ENCODE measurements at places on chromosomes 7 and 10.

GRCh38 chr7:73901823-73902597 is 41.1 kb downstream of the TMEM270 start:
- no peak for DNase-seq

DNA sequence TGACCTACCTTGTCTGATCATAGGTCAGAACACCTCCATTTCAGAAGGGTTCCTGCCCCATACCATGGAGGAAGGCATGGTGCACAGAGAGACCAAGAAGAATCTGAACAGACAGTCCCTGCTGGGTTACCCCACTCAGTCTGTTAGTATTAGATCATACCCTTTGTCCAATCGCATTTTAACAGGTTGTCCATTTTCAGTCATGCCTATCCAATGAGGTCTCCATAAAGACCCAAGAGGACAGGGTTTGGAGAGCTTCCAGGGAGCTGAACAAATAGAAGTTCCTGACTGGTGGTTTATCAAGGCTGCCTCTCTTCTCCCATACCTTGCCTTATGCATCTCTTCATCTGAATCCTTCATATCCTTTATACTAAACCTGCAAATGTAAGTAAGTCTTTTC is 21.2 kb upstream of the SLC16A12 start:
- no peak for DNase-seq

DNA sequence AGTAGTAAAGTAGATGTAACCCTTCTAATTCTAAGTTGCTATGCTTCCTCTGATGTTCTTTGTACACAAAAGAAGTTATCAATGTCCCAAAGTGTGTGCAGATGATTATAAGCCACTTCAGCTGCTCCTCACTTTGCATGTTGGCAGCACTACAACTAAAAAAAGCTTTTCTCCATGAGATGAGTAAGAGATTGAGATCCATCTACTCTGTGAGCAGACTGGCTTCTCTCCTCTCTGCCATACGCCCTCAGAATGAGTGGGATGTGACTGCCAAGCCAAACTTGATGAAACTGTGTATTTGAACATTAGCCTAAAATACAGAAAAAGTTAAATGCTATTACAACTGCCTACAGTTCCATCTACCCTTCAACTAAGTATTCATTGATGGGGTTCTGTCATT is 102.9 kb upstream of the ETV1 start:
- DNase-seq: no peak

DNA sequence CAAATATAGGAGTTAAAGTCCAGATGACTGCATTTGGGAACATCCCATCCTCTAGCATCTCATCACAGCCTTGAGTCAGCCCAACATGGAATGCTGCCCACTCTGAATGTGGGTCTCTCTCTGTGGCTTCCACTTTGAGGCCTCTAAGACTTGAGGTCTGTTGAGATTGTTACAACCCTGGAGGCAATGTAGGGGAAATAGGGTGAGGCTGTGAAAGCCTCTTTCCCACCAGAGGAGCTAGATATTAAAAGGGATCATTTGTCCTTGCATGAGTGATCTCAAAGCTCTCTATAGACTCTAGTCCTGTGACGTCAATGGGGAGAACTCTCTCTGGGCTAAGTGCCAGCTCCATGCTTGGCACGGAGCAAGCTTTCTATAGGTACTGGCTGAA is 6.4 kb upstream of the GOLGA7B start:
- DNase-seq: no peak

DNA sequence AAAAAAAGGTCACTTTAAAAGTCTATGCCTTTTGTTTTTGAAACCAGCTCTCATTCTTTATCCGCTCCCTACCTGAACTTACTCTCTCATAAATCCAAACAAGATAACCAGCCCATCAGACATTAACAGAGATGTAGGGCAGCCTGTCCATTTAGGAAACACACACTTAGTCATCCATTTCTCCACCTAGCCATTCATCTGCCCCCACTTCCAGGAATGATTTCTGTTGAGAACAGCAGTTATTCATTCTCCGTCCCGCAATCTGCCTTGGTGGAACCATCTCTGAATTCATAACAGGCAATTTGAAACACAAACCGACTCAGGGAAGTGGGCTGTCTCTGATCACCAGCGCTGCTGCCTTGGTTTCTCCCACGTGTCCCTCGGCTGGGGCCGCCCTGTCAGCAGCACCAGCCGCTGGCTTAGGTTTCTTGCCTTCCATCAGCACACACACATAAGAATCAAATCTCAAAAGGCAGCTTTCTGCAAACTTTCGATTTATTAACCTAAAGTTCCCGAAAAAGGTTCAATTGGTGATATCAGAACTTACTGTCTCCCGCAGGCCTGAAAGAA is 528.2 kb upstream of the NRP1 start:
- no peak for DNase-seq

DNA sequence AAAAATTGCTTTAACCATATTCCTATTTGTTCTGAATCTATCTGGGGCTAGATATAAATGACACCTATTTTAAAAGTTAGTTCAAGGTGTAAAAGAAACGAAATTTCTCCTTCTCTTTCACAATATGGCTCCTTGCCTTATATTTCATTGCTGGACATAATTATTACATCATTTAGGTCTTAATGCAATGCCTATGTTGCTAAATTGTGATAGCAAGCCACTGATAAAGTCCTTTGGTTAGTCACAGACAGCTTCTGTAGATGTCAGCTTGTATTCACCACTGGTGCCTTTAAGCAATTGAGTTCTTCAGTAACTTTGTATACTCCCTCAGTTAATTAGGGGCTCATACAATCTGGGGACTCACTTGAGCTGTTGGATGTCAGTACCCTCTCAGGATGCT is 1236.6 kb downstream of the GATA3 start:
- DNase-seq: no peak

- no peak for DNase-seq
These were observed 426 bp downstream of the SYPL1 start for GRCh38 chr7:106111655-106112117.

- DNase-seq: no peak
These were observed 4.0 kb downstream of the HDAC9 start for GRCh38 chr7:18499407-18500177.

GRCh38 chr7:113464096-113464855 is 345.9 kb upstream of the SMIM30 start:
- DNase-seq: no peak
